ENCODE measurements at places on chromosomes 7 and 10. TPM values are rescaled to one million over a fixed set of nuclear protein-coding genes. Genes with fewer than 3 reads are reported as not detected.
A peak's percentile ranks its signal among the peaks of the same experiment; 100 is the strongest.

DNA sequence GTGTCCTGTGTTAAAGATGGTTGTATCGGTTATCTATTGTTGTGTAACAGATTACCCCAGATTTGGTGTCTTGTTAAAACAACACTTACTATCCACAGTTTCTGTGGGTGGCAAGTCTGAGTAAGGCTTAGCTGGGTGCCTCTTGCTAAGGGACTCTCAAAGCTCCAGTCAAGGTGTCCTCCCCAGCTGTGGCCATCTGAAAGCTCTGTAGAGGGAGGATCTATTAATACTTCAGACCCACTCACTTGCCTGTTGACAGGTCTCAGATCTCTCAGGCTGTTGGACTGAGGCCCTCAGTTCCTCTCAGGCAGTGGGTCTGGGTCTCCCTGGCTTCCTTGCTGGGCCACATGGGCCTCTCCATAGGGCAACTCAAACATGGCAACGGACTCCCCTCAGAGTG is 19.6 kb downstream of the ARID5B start:
- no peak for DNase-seq

GRCh38 chr7:93402944-93403343 is 170.8 kb downstream of the VPS50 start:
- DNase-seq = no peak

GRCh38 chr10:104090611-104091010 is 4.9 kb upstream of the COL17A1 start:
- no peak for DNase-seq

GRCh38 chr10:86668297-86669165 is at the start of gene LDB3:
Gene LDB3, plus strand, starts transcription at chr10:86668511. Its CDS starts 181 bp downstream, at chr10:86668692.
- no peak for DNase-seq

- DNase-seq = peak; percentile 12
Observed at GRCh38 chr7:151850491-151851124, 26.3 kb downstream of the PRKAG2 start.

DNA sequence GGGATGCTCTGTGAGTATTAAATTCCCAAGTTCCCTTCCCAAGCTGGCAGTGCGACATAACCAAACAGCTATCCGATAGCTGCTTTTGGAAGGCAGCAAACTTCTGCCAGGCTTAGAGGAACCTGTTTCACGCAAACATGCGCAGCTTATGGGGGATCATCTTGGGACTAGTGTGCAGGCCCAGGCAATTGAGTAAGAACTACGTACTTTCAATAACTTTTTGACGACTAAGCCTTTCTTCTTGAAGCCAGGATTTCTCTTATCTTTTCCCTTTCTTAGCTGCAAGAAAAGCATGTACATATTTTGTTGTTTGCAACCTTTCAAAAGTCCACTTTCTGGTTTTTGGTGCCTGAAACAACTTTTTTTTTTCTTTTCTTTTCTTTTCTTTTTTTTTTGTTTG is 28.7 kb upstream of the SEPHS1 start:
- no peak for DNase-seq

GRCh38 chr10:108203905-108204527 is 1039.5 kb upstream of the SORCS1 start:
- DNase-seq = no peak

- no peak for DNase-seq
Observed at GRCh38 chr7:143387156-143387975, 6.2 kb downstream of the ZYX start.

GRCh38 chr10:59517996-59518395 is 155.6 kb upstream of the FAM13C start:
- DNase-seq = no peak

DNA sequence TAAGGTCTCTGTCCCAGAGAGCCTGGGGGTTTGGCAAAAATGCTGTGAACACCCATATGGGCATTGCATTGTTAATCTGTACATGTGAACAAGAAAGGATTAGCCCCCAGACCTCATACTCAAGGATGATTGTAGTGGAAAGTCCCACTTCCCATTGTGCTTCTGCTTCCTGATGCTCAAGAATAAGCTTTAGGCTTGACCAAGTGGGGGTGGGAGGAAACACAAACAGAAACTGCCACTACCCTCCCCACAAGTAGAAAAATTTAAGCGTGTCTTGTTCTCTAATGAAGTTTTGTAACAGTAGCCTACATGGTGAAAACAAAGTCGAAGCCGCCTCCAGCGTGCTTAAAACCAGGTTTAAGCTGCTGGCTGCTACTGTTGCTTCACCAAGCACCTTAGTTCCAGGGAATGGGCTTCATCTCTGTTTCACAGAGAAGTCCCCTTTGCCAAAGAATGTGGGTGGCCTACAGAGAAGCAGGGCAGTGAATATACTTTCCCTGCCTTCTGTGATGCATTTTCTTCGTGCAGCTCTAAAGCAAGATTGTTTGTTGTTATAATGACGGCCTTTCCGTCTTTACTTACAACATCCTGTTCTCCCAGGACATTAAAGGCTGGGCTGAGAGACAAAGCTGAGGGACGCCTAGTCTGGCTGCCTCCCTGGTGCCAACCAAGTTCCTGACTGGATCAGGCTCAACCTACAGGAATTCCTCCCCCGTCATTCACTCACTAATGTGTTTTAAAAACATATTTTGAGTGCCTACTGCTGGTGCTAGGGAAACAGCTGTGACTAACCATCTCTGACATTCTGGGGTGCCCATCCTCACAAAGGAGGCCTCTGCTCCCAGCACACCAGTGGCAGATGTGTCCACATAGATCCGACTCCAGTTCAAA is 32.1 kb upstream of the CCSER2 start:
- DNase-seq = no peak

DNA sequence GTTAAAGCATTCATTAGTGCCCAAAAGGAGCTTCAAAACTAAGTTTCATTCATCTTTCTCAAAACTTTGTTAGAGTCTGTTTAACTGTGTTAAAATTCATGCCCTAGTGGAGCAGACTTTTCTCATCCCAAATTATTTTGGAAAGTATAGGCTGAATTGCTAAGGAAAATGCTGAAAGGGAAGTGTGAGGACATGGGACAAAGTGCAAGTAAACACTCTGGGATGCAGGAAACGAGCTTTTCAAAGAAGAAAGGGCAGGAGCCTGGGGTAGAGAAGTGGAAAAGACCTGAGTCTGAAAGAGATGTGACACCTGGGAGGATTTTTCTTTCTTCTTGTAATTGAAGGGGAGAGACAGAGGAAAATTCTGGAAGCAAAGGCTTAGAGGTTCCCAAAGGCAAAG is 93.1 kb upstream of the ANKRD1 start:
- DNase-seq = no peak

DNA sequence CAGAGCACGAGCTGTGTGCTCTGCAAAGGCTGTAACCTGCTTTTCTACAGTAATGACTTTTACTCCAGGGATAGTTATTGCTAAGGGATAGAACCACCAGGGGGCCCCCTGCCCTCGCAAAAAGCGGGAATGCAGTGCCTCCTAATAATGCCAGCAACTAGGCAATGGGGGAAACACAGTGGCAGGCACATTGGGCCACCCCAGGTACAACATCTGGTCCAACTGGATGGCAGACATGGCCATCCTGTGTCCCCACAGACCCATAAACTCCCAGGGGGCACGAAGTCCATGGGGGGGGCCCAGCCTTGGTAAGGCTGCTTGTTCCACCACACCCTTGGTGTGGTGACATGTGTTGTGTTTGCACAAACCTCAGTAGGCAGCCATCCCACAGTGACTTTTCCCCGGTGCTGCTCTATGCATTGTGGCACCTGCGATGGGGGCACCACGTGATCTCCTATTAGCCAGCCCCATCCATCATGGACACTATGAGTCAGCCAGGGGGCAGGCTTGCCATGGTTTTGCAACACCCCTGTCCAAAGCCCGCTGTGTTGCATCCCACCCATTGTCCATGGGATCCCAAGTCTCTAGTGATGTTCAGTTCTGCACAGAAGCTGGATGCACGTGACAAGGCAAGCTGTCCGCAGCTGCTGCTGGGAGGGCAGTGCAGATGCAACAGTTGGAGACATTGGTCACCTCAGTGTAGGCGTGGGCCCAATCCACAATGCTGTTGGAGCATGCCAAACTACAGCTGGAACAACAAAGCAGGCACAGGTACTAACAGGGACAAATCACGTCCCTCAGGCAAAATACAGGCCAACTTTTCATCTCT is 84.0 kb downstream of the ANLN start:
- peak; percentile 65 for DNase-seq

- DNase-seq = no peak
Observed at GRCh38 chr7:37287131-37287855, 161.4 kb downstream of the ELMO1 start.

GRCh38 chr7:5417106-5418071 is 6.2 kb downstream of the TNRC18 start:
- DNase-seq = no peak

DNA sequence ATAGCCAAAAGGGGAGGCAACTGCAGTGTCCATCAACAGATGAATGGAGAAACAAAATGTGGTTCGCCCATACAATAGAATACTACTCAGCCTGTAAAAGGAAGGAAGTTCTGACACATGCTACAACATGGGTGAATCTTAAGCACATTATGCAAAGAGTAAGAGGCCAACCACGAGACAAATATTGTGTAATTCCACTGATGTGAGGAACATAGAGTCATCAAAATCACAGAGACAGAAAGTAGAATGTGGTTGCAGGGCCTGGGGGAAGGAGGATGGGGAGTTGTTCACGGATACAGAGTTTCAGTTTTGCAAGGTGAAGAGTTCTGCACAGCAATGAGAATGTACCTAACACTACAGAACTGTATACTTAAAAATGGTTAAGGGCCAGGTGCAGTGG is 13.7 kb upstream of the C10orf71 start:
- DNase-seq = no peak

- no peak for DNase-seq
Observed at GRCh38 chr10:116704926-116705325, 37.4 kb downstream of the HSPA12A start.

DNA sequence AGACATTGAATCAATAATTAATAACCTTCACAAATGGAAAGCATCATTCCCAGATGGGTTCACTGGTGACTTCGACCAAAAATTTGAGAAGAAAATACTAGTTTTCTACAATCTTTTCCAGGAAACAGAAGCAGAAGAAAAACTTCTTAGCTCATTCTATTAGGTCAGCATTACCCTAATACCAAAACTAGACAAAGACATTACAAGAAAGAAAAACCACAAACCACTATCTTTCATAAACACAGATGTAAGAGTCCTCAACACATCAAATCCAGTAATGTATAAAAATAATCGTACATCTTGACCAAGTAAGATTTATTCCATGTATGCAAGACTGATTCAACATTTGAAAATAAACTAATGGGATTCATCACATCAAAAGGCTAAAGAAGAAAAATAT is 64.0 kb upstream of the CDK1 start:
- DNase-seq = no peak

DNA sequence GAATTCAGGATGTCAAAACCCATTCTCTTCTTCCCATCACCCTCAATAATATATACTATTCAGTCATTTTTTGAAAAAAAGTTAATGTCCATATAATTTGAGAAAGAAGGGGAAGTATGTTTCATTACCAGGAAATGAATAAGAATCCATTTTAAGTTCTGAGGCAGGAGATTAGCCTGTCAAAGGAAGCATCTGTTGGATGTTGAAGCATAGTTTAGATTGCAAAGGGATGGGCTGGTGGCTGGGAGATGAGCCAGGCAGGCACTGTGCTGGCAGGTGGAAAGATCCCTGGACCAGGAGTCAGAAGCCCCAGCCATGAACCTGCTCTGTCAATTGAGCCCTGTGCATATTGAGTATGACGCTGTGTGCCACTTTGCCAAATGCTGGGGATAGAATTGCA is 48.4 kb upstream of the CRTAC1 start:
- DNase-seq = no peak

Gene PTN
- not detected for total RNA-seq

Gene UCN3
- total RNA-seq = not detected

Gene PLXDC2
- total RNA-seq = not detected

Gene ADRA2A
- total RNA-seq = 0.07 TPM

Gene ATOH7
- not detected for total RNA-seq

Gene ACTL6B
- total RNA-seq = not detected

Gene OR2A12
- total RNA-seq = not detected

Gene LAMB4
- not detected for total RNA-seq

Gene ZNF503
- 0.31 TPM for total RNA-seq

Gene SPDYE8
- not detected for total RNA-seq

Gene DDC
- 0.36 TPM for total RNA-seq

Gene PSMC2
- total RNA-seq = 132 TPM

Gene RPEL1
- not detected for total RNA-seq

Gene FAM221A
- 7.7 TPM for total RNA-seq

Gene INA
- 0.27 TPM for total RNA-seq
